ENCODE measurements at places on chromosomes 6 and 20.
A peak's percentile ranks its signal among the peaks of the same experiment; 100 is the strongest.

GRCh38 chr6:148599967-148600426 is 146.8 kb upstream of the UST start:
- DNase-seq: no peak

GRCh38 chr6:153167907-153168306 is 36.8 kb upstream of the RGS17 start:
- DNase-seq: no peak

GRCh38 chr6:111486921-111487320 is 3.9 kb upstream of the REV3L start:
- DNase-seq: no peak

GRCh38 chr6:15948930-15949900 is 179.7 kb upstream of the MYLIP start:
- no peak for DNase-seq

DNA sequence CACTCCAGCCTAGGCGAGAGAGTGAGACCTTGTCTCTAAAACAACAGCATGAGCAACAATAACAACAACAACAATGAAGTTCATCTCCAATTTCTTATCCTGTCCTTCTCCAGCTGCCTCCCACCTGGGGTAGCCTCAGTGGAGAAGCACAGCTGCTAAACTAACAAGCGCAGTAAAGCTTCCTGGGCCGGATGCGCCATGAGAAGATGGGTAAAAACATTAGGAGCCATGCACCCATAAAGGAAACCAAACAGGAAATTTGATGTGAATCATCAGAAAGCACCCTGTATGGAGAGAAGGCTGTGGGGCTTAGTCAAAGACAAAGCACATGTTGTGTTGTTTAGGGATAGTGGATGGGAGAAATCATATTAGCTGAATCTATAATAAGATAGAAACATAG is 61.1 kb upstream of the CCN6 start:
- no peak for DNase-seq

GRCh38 chr6:109478841-109479624 is 4.0 kb downstream of the ZBTB24 start:
- DNase-seq: no peak

DNA sequence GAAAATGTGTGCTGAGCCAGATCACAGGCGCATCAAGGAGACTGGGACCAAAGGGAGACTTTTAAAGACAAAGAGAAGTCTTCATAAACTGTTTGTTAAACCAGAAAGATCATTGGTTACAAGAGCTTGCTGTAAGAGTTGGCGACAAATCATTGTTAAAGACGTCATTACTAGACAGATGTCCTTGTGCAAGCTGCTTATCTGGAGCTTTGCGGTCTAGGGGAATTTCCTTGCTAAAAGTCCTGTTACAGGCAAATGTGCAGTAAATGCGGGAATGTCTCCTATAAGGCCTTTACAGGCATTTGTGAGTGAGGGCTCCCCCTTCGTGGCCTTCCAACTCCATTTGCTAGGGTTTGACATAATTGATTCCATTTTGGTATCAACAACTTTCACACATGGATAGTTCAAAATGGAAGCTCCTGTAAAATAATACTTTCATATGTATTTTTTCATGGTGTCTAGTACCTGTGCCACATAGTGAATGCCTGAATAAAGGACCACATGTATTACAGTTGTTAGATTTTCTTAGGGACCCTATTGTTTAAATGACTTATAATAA is 362.4 kb downstream of the UTRN start:
- DNase-seq: no peak

GRCh38 chr6:73285674-73286283 is 22.8 kb upstream of the KHDC1 start:
- no peak for DNase-seq

- no peak for DNase-seq
Measured at GRCh38 chr6:44039191-44039719, 88.0 kb downstream of the MRPL14 start.

- DNase-seq: no peak
Measured at GRCh38 chr6:163994566-163994965, 580.0 kb downstream of the QKI start.

DNA sequence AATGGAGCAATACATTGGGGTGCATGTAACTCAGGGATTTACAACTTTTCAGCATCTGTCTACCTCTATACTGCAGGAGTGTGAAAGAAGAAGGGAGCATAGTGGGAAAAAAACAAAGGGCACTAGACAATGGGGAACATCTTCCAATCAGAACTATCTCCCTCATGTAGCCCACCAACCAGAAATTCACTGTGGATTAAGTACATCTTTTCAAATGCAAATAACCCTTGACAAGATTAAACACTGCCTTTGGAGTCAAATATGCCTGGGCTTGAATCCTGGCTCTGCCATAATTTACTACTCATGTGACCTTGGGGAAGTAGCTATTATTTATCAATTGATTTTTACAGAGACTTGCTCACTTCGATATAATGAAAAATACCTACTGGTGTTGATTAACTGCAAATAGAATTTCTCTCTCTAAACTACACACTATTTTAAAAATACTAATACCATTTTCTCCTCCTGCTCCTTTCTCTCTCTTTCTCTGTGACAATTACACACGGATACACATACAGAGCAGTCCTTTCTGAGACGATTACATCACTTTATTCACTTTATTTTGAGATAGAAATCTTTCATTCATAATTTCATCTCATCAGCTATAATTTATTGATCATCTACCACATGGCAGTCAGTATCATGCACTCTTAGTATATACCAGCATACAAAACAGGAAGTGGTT is 783.7 kb downstream of the FRK start:
- no peak for DNase-seq

- DNase-seq: no peak
Measured at GRCh38 chr6:137661601-137662000, 167.4 kb upstream of the OLIG3 start.

- DNase-seq: no peak
Measured at GRCh38 chr6:49913636-49914375, 47.5 kb upstream of the CRISP1 start.

GRCh38 chr6:135583256-135583761 is 85.8 kb upstream of the AHI1 start:
- no peak for DNase-seq

GRCh38 chr6:167399599-167399998 is 74.7 kb downstream of the TTLL2 start:
- DNase-seq: no peak

DNA sequence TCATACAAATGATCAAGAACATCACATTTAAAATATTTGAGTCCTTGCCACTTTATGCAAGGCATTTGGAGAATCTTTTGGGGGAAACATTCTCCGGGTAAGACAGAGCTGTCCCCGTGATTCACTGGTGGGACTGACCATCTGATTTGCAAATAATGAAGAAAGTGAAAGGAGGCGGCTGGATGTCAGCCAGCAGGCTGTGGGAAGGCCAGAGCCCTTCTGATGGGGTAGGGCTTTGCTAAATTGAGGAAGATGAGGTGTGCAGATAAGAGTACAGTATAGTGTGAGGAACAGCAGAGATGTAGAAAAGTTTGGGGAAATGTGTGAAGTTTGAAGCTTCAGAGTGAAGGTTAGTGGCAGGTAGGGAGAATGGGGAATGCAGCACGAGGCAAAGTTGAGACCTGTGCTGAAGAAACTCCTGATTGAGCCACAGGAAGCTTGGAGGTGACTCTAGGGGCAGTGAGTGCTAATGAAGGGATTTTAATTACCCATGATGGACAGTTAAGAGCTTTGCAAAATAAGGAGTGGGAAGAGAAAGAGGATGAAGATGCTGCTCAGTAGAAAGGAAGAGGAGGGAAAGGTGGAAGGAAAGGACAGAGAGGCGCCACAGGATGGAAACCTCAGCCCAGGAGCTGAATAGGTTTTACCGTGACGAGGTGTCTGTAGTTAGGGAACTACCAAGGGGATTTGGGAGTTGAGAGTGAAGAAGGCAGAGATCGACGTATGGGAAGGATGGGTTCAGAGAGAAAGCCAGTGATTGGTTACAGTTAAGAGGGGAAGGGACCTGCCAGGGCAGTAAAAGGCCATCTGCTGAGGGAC is 68.7 kb downstream of the SNX9 start:
- no peak for DNase-seq

- no peak for DNase-seq
Measured at GRCh38 chr20:4160761-4161305, 145.5 kb upstream of the RNF24 start.

DNA sequence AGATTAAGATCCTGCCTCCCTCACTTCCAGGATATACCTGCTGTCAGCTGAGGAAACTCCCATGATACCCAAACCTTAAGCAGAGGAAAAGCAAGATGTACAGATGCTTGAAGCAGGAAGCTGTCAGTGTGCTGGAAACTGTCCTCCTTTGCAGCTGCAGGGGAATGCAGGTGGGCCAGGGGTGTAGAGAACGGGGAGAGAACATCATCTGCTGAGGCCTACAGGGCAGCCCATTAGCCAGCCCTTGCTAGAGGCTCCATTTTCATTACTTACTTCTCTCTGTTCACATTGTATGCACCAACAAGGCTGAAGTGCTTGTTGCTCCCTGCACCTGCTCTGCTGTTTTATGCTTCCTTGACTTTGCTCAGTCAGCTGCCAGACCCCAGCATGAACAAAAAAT is 119.1 kb downstream of the PRND start:
- DNase-seq: no peak

- no peak for DNase-seq
Measured at GRCh38 chr6:85810558-85810957, 167.9 kb upstream of the SYNCRIP start.

DNA sequence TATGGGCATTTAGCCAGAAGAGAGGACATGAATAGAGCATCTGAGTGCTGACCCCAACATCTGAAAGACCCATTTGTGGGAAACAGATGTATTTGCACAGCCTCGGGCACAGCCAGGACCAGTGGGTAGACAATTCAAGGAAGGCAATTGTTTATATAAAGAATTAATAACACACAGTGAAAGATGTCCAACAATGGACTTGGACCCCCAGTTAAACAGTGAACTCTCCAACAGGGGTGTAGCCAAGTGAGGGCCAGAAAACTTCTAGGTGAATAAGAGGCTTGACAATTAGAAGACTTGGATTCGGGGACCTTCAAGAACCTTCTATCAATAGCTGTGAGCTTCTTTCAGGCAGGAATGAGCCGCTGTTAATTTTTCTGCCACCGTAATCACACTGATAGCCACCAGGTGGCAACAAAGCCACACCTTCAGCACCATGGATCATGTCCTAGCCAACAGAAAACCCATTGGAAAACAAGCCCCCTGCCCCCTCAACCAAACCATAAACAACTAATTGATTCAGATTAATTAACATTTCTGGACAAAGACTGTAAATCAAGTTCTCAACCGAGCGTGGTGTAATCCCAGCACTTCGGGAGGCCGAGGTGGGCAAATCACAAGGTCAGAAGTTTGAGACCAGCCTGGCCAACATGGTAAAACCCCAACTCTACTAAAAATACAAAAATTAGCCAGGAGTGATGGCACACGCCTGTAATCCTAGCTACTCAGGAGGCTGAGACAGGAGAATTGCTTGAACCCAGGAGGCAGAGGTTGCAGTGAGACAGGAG is 8.8 kb upstream of the SRSF6 start:
- DNase-seq: peak; percentile 30

- no peak for DNase-seq
Measured at GRCh38 chr20:11937230-11937629, 19.5 kb downstream of the BTBD3 start.

GRCh38 chr20:39195582-39196021 is 233.5 kb downstream of the DHX35 start:
- DNase-seq: no peak

- DNase-seq: no peak
Measured at GRCh38 chr6:24140591-24140990, 14.6 kb downstream of the NRSN1 start.

GRCh38 chr6:71531841-71532240 is 243.2 kb downstream of the OGFRL1 start:
- no peak for DNase-seq

GRCh38 chr6:120826253-120826652 is 508.0 kb downstream of the TBC1D32 start:
- peak; percentile 3 for DNase-seq

- no peak for DNase-seq
Measured at GRCh38 chr20:43900496-43900895, 14.2 kb upstream of the TOX2 start.

GRCh38 chr20:37454636-37455385 is 66.2 kb upstream of the NNAT start:
- no peak for DNase-seq

GRCh38 chr20:53444401-53445149 is 149.1 kb downstream of the ZNF217 start:
- DNase-seq: no peak

GRCh38 chr20:12512755-12513154 is 496.0 kb upstream of the SPTLC3 start:
- no peak for DNase-seq

GRCh38 chr6:35948725-35949124 is 27.8 kb upstream of the SRPK1 start:
- DNase-seq: no peak

GRCh38 chr6:144152334-144152900 is 2.1 kb downstream of the STX11 start:
- no peak for DNase-seq

DNA sequence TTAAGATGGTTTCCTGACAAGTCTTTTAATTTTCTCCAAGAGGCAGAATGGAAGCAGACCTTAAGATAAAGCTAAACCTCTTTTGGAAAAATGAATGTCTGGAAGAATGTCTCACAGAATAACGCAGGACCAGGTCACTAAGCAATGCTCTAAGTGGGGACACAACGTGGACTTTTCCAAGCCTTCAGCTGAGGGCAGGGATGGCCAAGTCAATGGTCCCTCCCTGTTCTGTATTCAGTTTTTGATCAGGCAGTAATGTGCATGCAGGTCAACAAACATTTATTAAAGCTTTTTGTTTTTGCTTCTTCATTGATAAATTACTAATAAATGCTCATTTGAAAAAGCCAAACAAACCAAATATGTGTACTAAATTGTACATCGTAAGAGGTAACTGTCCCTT is 2.0 kb upstream of the RNF182 start:
- no peak for DNase-seq

- no peak for DNase-seq
Measured at GRCh38 chr6:107633680-107634323, 143.9 kb downstream of the SOBP start.

DNA sequence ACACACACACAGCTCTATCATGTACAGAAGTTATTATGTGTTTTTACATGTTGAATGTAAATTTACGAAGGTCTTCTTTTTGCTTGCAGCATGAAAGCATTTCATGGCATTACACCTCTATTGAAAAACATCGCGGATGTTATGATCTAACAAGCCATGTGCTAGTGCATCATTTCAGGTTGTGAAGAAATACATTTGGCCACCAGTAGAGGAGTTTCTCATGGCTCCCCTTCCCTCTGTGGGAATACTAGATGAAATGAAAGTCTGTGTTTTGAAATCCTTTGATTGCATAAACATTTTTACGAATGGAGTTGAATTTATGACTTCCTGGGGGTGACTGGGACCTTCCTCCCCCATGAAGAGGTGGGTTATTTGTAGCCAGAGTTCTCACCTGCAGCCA is 17.7 kb downstream of the MAS1 start:
- no peak for DNase-seq

DNA sequence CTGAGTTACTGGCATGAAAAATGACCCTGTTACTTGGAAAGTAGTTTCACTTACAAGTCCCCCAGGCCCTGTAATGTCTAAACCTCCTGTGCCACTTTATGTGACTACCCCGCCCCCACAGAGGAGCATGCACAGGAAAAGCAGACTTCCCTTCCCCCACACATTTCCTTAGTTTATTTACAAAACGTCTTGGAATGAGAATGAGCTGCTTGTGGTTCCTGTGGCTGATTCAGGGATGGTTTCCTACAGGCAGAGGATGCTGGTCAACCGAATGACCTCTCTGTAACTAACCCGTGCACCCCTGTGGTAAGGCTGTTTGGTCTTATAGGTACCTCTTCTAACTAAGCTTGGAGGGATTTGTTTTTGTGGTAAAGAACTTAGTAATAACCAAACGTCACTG is 28.5 kb downstream of the RSPO3 start:
- DNase-seq: no peak

- peak; percentile 5 for DNase-seq
Measured at GRCh38 chr20:53138454-53139262, 166.5 kb downstream of the TSHZ2 start.

Data from GM12891 (cell line).